ENCODE measurements at places on chromosomes 1 and 21.
A peak's percentile ranks its signal among the peaks of the same experiment; 100 is the strongest.

- no peak for DNase-seq
Measured at GRCh38 chr1:203190949-203191348, 4.4 kb upstream of the CHI3L1 start.

DNA sequence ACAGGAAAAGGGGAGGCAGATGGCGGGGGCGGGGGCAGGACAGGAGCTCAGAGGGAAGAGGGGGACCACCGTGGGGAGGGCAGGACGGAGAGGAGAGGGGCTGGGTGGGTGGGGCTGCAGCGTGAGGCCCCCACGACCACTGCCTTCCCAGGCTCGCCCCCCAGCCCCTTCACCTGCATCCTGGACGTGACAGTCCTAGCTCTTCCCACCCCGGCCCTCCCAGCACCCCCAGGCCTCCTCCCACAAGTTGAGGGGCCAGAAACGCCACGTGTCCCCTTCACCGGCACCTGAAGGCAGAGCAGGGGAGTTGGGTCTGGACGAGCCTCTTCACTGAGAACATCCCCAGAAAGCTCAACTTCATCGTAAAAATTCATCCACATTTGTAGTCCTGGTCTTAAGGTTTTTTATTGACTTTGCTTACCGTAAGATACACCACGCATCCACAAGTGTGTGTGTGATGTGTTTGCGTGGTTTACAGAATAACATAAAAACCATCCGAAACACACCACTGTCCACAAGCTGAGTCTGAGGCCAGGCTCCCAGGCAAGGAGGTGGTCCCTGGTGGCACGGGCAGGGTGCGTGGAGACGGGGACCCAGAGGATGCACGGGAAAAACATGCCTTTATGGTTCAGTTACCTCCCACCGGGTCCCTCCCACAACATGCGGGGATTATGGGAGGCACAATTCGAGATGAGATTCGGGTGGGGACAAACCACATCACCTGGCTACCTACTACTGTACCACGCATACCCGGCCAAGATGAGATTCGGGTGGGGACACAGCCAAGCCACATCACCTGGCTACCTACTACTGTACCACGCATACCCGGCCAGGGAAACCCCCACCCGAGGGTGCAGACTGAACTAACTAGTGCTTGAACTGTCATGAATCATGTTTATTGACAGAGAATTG, 13.9 kb upstream of the COL18A1 start:
- DNase-seq: no peak

DNA sequence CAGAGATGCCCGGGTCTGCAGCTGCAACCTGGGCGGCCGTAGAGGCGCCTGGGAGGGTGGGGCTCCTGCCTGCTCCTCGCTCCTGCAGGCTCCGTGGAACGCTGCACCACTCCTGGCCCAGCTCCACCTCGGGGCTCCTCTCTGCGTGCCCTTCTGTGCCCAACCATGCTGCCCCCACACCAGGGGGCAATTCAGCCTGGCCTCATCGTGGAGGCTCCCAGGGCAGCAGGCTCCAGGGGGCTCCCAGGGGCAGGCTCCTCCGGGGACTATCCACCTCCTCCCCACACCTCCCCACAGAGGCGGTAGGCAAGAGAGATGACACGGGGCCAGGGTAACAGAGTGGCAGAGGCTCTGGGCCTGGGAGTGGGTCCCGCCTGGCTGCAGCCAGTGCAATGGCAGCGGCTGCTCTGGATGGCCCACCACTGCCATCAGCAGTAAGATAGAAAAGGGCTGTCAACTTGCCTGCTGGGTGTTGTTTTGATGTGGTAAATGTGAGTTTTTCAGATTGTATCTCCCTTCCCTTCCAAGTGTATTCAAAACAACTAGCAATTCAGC, 22.4 kb upstream of the LRRC8C start:
- DNase-seq: peak; percentile 36

- no peak for DNase-seq
Measured at GRCh38 chr1:41333146-41333784, 28.0 kb upstream of the FOXO6 start.

DNA sequence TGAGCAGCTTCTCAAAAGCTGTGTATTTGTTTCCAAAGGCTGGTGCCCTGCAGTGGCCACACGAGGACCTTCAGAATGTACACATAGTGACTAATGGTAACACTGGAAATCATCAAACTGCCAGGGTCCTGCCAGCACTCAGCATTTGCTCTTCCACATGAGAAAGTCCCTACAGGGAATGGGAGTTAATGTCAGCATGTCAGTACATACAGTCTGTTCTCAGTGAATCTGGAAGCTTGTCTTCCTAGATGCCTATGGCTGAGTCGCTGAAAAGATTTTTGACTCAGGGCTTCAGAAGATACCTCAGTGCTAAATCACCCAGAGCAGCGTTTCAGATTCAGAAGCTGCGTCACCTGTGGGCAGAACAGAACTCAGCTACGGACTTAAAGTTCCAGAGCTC, 108.2 kb downstream of the CDC7 start:
- DNase-seq: no peak

GRCh38 chr1:99374109-99374508, 109.8 kb downstream of the PLPPR4 start:
- no peak for DNase-seq

GRCh38 chr1:204882479-204882878, 11.8 kb downstream of the NFASC start:
- no peak for DNase-seq

- no peak for DNase-seq
Measured at GRCh38 chr1:172460887-172461315, 17.0 kb upstream of the PIGC start.

- DNase-seq: no peak
Measured at GRCh38 chr1:157241185-157241538, 103.0 kb upstream of the ETV3 start.

DNA sequence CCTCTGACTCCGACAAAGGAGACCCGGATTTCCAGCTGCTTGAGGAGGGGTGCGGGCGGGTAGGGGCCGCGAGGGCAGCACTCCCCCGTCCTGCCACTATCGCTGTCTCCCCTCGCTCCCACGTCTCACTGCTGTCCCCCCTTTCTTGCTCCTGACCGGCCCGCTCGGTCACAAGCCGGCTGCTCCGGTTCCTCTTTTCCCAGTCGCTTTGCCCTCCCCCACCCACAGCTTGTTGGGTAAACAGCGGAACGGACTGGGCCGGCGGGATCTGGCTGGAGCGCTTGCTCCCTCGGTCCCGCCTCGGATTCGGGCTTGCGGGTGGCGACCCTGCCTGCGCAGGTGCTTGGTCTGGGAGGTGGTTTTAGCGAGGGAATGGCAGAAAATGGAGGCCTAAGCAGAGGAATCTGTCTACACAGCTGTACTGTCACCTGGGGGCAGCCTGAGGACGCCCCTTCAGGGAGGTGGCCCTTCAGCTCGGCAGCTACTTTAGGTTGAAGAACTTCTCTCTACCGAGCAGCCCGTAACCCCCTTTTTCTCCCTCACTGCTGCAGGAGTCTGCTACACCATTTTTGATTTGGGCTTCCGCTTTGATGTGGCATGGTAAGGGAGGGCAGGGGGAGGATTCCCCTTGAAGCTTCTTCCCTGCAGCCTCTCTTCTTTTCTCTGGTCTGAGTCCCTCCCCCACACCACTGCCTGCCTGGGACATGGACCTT, 645 bp downstream of the ATP6V0B start:
- DNase-seq: no peak

DNA sequence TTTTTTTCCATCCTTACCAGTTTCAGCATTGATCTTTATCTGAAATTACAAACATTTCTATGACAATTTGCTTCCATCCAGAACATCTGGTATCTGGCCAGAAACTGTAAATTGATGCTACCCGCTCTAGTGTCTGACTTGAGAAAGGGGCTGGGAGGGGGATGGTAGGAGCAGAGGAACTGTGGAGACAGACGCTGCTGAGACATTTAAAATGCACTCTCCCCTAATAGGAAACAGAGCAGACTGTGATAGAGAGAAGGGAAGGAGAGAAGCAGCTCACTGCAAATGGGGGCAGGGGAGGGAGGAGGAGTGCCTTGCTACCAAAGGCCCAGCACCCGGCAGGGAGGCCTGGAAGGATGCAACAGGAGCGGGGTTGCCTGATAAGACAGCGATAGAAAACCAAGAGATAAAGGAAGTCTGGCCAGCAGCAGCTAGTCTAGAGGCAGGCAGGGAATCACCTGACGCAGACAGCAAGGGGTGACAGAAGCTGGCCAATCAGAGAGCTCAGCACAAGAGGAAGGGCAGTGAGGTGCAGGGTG, 195.5 kb upstream of the NFIA start:
- DNase-seq: no peak

- no peak for DNase-seq
Measured at GRCh38 chr1:232996143-232996542, 45.7 kb downstream of the NTPCR start.

- no peak for DNase-seq
Measured at GRCh38 chr1:11342621-11343032, 69.6 kb downstream of the UBIAD1 start.

DNA sequence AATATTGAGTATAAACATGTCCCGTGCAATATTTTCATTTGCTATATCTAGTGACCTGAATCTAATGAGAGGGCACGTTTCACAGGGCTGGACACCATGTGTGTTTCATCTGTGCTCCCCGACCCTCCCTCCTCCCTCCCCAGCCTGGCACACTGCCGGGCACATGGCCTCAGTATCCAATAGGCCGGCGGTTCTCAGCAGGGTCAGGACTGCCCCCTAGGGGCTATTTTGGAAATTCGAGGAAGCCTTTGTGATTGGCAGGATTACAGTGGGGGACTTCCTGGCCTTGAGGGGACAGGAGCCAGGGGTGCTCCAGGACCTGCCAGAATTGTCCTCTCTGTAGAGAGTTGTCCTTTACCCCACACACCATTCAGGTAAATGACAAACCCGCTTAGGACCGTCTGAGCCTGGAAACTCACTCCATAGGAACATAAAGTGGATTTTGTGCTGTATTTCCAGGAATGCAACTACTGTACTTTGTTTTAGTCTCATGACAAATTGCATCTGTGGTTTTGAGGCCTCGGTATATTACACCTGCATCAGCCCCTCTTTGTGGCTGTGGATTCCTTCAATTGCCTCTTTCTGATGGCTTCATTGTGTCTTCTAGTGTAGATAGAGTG, 109.5 kb upstream of the SIM2 start:
- peak; percentile 53 for DNase-seq

- no peak for DNase-seq
Measured at GRCh38 chr21:36456729-36457414, 23.1 kb downstream of the CLDN14 start.

DNA sequence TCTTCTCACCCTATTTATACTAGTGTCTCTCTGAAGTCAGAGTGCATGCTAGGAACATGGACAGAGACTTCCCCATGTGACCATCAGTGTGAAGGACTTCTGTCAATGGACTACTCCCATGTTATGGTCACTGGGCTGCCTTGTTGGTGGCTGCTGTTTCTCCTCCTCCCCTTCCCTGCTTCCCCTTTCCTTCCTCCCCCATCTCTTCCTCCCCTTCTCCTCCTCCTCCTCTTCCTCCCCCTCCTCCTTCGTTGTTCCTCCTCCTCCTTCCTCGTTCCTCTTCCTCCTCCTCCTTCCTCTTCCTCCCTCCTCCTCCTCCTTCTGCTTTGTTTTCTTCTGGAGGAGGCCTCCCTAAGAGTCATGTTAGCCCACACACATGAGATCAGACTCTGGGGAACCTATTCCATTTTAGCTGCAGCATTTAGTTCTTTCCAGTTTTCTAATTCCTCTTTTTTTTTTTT, 35.8 kb downstream of the IER5 start:
- DNase-seq: no peak

GRCh38 chr1:37797750-37798345, 4.2 kb downstream of the MANEAL start:
- no peak for DNase-seq

DNA sequence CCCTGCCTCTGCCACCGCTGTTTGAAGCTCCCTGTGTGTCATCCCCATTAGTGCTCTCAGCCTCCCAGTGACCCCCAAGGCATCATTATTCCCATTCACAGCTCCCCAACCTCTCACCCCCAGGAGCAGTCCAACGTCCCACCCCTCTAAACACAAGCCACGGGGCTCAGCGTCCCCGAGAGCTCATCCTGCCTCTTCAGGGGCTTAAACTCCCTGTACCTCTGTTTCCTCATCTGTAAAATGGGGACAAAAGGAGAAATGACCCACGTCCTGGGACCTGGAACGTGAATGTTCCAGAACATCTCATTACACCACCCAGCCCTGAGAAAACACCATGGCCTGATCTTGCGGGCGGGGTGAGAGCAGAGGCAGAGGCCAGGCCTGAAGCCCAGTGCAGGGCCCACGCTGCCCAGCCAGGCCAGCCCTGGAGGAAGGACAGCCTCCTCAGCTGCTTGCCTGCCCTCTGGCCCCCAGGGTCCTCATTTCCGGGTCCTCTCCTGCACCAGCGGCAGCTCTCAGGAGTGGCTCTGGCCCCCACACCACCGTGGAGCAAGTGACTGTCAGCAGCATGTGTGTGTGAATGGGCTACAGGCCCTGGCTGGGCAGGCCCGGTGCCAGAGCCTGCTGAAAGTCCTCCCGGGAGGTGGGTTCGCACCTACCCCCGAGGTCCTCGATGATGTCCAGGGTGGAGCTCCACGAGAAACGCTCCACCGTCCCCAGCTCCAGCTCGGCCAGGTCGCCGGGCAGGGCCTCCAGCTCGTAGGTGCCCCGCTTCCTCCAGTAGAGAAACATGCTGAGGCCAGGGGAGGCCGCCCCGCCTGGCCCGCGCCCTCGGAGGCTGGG, 14.1 kb upstream of the PLEKHG5 start:
- no peak for DNase-seq

GRCh38 chr1:208242941-208243526, 1.1 kb downstream of the PLXNA2 start:
- peak; percentile 14 for DNase-seq

DNA sequence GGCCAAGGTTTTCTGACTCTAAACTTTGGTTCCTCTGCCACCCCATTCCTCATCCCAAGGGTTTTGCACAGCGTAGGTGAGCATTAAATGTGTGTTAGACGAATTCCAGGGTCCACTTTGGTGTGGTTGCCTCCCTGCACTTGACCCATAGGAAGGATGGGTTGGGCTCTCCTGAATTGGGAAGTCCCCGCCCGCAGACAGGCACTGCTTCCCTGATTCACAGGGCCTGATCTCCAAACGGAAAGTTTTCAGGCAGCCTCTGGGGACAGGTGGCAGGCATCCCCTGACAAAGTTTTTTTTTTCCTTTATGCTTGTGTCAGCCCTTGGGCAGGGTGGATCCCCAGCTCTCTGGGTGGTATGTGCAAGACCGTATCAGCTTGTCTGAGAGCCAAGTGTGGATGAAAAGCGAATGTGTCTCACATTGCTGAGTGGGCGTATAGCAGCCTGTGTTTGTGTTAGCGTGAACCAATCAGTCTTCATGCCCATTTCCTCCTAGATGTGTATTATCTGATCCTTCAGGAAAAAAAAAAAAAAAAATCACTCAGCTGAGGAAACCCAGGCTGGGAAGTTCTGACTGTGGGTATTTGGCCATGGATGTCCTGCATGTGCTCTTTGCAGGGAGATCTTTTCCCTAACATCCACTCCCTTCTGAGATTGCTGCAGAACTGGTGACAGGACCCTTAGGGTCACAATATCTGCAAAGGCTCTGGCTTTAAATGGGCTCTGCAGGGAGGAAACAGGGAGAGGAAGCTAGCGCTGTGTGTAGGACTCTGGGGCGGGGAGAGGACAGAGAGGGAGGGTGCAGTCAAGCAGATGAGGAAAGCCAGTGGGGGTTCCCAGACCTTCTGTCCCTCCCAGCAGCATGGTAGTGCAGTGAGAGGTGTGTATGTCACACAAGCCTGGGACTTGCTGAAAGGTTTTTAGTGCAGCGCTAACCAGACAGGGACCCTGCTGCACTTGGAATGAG, 42.2 kb upstream of the TRABD2B start:
- DNase-seq: no peak
